ENCODE measurements at places on chromosomes 3 and 15.

- DNase-seq: no peak
Measured at GRCh38 chr15:80635953-80636352, 59.2 kb upstream of the ABHD17C start.

DNA sequence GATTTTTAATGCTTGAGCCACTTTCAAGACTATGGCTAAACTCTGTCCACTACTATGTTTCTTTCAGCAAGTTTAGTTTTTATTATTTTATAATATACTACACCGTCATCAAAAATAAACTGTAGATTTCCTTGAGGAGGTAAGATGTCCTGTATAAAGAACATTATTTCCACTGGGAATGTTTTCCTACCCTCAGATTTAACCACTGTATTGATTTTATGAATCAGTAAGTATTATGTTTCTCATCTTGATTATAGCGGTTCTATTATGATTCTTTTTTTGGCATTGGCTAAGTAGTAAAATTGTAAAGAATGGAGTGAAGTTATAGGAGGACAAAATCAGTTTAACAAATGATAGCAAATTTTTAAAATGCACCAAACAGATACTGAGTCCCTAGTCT lies 44.4 kb downstream of the ADAM10 start:
- no peak for DNase-seq

- no peak for DNase-seq
Measured at GRCh38 chr15:63066272-63066671, 23.7 kb downstream of the TPM1 start.

- DNase-seq: peak; percentile 97
Measured at GRCh38 chr3:138774529-138775253, 60.0 kb downstream of the PIK3CB start.

GRCh38 chr3:123568875-123569274 lies 16.0 kb downstream of the HACD2 start:
- no peak for DNase-seq

DNA sequence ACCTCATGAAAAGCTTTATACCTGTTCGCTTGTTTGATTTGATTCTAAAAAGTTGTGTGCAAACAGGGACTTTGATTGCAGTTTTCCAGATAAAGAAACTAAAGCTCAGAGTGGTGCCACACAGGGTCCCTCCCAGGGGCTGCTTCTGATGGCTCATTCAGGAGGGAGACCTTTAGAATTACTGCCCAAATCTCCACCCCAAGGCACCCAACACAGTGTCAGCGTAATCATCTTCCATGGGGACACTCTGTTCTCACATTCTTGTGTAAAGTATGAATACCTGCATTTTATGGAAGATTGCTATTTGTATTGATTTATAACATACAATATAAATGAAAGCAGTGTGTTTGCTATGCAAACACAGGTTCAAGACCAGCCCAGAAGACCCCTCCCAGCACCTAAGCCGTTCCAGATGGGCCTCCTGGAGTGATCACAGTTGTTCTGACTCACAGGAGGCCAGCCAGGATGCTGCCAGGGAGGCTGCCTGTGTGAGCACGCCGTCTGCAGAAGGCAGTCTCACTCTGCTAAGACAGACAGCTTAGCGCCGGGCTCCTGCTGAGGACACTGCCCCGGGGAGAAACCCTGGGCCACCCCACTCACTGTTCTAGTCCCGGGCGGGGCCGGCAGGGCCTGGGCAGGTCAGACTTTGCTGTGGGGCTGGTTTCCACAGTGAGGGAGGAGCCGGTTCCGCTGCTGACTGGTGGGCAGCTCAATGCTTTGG lies 185.6 kb downstream of the FAM43A start:
- DNase-seq: peak; percentile 25

DNA sequence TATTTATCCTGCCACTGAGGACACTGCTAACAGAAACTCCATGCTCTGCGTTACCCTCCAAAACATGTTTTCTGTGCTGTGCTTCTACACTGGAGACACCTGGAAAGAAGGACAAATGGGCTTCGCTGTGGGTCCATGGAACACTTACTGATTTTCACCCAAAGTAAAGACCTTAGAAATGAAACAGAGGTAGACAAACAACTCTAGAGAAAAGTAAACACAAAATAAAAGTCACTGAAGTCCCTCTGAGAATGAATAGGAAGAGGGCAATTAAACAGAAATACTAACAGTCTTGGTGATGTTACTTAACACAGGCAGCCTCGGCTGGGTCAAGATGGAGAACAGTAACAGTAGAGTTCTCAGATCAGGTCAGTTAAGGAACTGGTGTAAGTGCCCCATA lies 6.7 kb upstream of the STIMATE start:
- no peak for DNase-seq

DNA sequence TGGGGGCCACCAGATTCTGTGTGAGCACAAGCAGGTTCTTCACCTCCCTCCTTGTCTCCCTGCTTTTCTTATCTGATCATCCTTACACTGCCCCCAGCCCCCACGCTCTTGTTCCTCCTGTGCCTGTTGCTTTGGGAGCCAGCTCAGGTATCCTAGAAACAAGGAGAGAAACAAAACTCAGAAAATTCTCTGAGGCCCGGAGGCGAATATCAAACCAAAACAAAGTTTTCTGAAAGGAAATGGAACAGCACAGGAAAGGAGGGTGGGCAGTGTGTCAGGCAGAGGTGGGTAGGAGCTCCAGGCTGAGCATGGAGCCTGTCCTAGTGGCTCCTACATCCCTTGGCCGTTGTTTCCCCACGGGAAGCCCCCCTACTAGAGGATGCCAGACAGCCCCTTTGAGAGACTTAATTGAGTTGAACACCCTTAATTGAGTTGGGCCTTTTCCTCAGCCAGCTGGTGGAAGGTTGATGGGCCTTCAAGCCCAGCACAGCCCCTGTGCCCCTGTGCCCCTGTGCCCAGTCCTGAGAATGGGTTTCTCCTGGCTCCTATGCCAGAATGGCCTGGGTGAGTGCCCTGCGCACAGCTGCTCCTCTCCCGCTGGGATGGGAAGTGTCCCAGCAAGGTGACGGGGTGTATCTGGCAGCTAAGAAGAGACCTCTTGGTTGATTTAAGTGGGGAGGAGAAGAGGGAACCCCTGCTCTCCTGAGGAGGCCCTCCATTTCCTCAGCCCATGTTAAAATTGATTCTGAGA lies 22.8 kb upstream of the JMJD7 start:
- DNase-seq: no peak

- no peak for DNase-seq
Measured at GRCh38 chr3:153704115-153704514, 417.1 kb upstream of the ARHGEF26 start.

DNA sequence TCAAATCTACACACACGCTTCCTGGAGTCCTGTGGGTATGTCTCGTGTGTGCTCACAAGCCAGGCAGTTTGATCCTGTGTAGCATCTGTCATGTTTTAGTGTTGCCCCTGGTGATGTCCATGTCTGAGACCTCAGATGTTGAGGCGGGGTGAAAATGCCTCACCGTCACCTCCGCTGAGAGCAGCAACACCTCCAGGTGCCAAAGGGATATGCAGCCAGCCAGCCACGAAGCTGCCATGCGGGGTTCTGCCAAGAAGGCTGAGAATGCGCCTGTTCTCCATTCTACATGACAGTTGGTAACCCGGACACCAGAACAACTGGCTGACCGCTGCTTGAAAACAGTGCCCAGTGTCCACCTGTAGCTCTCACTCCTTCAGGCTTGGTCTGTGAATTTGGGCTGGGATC lies 253.8 kb downstream of the TLE3 start:
- DNase-seq: no peak

DNA sequence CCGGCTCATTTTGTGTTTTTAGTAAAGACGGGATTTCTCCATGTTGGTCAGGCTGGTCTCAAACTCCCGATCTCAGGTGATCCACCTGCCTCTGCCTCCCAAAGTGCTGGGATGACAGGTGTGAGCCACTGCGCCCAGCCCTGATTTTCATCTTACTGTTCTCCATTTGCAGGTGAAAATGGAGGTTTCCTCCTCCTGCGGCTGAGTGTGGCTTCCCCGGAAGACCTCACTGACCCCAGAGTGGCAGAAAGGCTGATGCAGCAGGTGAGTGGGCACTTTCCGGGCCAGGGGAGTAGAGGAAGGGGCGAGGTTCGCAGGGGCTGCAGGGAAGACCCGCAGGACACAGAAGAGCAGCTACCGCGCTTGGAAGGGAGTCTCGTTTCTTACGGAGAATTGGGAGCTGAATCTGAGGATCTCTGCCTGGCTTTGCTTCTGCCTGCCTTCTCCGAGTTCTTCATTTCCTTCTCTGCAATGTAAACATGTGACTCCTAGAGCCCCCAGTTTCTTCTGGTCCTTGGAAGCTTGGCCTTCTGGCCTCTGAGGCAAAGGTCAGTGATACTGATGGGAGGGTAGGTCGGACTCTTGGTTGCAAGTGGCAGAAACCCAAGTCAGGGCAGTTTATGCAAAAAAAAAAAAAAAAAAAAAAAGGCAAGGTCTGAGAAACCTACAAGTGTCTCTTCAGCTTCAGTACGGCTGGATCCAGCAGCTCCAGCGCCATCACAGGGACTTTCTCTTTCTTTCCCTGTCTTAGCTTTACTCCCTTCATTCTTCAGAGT lies 8.9 kb downstream of the MUC20 start:
- no peak for DNase-seq

GRCh38 chr15:81792646-81793045 lies 253.2 kb downstream of the MEX3B start:
- no peak for DNase-seq

DNA sequence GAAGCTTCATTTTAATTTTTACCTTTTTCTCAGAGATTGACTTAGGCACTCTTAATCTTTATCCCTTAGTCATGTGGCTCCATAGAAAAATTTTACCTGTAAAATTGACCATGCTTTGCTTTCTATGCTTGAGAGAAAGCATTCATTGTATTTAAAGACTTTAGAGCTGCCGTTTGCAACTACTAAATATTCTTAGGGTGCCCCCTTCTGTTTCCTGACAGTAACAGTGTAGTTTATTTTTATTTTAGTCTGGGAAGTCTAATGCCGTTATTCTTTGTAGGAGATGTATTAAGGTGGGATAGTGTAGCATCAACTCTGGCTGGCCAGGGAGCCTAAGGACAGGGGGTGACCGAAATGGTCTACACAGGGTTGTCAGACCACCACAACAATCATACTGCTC lies 84.5 kb upstream of the SYNPR start:
- DNase-seq: peak; percentile 11

DNA sequence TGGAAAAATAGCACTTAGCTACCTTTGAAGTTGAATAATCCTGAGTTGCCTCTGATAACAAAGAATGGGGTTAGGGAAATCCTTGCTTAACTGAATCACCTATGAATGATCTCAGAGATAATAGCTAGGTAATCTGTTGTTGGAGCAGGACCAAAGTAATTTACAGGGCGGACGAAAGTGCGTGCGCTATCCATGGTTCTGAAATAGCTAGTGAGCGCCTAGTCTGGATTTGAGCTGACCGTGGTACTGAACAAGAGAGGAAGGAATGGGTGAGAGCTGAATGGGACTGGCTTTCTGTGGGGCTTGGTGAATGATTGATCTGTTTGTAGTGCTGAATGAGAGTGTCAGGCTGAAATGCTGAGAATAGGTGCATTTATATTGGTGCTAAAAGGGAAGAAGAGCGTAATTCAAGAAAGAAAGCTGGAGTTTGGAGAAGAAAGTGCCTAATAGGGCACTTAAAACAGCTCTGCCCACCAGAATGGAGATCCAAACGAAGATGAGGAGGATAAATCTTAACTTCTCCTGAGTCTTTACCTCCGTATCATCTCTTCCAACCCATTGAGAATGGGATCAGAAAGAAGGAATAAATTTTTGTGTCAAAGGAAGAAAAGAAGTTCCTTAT lies 10.1 kb downstream of the SCN10A start:
- DNase-seq: peak; percentile 79

DNA sequence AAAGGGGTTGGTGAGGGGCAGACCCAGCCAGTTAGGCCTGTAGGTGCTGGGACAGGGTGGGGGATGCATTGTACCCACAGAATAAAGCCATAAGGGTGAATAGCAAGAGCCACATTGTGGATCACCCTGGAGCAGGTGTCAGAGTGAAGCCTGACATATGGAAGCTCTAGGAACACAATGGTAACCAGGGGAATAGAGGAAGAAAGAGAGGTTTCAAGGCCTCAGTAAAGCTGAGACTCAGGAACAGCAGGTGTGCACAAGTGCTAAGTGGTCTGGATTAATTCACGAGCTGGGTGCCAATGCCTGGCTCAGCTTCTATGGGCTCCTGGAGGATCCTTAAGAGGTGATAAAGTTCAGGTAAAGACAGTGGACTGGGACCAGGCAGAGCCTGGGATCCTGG lies 323.7 kb upstream of the CTNNB1 start:
- no peak for DNase-seq

DNA sequence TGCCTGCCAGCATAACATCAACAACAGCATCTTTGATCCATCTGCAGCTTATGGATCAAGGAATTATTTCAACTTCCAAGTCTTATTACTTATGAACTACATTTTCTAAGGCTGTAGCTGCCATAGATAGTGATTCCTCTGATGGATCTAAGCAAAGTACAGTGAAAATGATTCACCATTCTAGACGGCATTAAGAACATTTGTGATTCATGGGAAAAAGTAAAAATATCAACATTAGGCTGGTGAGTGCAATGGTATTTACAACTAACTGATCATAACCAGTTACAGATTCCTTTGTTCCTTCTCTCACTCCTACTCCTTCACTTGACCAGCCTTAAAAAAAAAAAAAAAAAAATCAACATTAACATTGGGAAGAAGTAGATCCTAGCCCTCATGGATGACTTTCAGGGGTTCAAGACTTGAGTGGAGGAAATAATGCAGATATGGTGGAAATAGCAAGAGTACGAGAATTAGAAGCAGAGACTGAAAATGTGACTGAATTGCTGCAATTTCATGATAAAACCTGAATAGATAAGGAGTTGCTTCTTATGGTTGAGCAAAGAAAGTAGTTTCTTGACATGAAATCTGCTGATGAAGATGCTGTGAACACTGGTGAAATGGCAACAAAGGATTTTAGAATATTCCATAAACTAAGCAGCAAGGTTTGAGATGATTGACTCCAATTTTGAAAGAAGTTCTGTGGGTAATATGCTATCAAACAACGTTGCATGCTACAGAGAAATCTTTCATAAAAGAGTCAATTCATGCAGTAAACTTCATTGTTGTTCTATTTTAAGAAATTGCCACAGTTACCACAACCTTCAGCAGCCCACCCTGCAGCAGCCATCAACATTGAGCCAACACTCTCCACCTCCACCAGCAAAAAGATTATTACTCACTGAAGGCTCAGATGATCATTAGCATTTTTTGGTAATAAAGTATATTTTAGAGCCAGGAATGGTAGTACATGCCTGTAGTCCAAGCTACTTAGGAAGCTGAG lies 22.8 kb downstream of the SLC12A6 start:
- DNase-seq: no peak

DNA sequence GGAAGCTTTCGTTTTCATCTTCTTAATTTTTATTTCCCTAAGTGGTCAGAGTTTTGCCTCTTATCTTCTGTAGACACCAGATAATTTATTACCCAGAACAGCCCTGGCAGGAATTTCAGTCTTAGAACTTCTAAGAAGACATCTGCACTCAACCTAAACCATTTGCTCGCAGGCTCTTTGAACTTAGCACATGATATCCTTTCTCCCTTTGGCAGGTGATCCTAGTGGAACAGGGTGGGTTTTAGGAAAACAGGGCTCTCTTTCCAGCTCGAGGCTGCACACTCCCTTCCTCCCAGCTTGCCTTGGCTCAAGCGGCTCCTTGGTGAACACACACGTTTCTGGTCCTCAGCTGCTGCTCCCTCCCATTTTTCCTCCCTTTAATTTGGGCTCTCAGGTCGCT lies 116.5 kb downstream of the THSD4 start:
- DNase-seq: peak; percentile 3
